T-cell (primary cell): ENCODE measurements at places on chromosomes 1 and 21. TPM values are rescaled to one million over a fixed set of nuclear protein-coding genes. Genes with fewer than 3 reads are reported as not detected.

The RAVER2 gene
- total RNA-seq = 1.8 TPM

The CFAP141 gene
- not detected for total RNA-seq

The ADAMTS5 gene
- not detected for total RNA-seq

The SSBP3 gene
- 59.4 TPM for total RNA-seq

The TIAM1 gene
- 73.8 TPM for total RNA-seq

The CD1D gene
- total RNA-seq = not detected

The PDPN gene
- total RNA-seq = not detected

The PLA2G2C gene
- not detected for total RNA-seq

The OR14I1 gene
- not detected for total RNA-seq

GRCh38 chr1:26799479-26800142 lies 11.9 kb downstream of the PIGV start:
- no peak for DNase-seq

DNA sequence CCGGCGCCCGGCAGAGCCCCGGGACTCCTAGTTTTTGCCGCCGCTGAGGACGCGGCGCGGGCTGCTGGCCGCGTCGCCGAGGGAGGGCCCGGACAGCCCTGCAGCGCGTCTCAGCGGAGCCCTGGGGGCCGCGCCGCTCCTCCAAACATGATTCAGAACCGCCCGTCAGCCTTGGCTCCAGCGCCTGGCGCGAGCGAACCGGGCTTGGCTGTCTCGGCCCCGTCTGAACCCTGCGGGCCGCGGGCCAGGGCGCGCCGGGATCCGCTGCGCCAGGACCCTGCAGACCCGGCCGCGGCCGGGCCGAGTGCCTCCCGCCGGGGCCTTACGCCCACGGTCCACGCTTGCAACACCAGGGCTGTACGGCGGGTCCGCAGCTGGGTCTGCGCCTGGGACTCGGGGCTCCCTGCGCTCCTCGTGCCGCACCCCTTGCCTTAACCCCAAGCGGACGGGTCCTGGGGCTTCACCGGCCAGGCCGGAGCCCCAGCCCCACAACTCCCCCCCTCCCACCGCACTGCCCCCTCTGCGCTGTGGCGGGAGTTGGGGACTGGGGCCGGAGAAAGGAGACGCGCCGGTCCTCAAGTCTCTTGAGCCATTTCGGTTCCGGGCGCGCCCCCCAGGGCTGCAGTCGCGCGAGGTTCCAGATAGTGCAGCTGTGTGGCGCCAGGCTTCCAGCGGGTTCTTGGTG lies 48.4 kb upstream of the CD34 start:
- no peak for DNase-seq

- DNase-seq = no peak
Measured at GRCh38 chr1:147504801-147505311, 36.4 kb upstream of the BCL9 start.

GRCh38 chr1:15231714-15232201 lies 15.3 kb upstream of the FHAD1 start:
- DNase-seq = no peak

DNA sequence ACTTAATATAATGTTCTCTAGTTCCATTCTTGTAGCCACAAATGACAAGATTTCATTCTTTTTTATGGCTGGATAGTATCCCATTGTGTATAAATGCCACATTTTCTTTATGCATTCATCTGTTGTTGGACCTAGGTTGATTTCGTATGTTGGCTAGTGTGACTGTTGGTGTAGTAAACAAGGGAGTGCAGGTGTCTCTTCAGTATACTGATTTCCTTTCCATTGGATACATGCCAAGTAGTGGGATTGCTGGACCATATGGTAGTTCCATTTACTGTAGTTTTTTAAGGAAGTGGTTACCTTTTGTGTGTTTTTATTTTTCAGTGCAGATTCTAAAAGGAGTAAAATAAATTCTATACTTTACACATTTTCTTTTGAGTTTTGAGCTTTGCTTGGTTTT lies 5.7 kb downstream of the PARK7 start:
- DNase-seq = no peak

DNA sequence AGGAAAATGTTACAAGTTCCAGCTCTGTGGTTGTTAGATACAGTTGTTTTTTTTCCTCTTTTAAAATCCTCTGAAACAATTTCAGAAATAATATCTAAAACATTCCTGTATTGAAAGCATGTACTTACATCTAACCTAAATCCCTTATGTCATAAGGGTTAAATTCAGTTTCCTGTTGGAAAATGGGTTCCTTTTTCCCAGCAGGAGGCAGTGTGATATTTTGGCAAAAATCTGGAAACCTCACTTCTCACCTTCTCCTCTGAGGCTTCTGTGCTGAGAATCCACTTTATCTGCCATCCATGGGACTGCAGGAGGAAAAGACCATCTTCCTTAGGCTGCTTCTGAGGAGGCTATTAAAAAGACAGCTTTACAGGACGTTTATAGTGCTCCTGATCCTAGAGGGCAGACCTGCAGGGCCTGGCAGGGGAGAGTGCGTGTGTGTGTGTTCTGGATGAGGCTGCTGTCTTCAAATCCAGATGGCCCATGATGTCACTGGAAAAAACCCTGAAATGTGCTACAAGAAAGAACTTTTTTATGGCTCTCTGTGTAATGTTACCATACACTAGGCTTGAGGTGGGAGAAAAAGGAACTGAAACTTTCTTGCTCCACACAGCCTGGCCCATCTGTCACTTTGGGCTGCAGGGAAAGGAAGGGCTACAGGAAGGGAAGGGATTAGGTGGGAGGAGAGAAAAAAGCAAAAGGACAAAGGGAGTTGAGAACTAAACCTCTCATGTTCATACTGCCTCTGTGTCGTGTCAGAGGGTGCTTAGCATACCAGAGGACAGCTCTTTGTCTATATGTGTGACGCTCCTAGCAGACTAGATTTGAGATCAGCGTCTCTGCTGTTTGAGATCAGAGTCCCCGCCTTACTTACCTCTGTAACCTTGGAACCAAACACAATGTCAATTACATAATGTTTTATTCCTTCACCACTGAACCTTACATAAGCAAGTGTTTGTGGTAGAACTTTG lies 379.2 kb upstream of the SPAG17 start:
- no peak for DNase-seq

DNA sequence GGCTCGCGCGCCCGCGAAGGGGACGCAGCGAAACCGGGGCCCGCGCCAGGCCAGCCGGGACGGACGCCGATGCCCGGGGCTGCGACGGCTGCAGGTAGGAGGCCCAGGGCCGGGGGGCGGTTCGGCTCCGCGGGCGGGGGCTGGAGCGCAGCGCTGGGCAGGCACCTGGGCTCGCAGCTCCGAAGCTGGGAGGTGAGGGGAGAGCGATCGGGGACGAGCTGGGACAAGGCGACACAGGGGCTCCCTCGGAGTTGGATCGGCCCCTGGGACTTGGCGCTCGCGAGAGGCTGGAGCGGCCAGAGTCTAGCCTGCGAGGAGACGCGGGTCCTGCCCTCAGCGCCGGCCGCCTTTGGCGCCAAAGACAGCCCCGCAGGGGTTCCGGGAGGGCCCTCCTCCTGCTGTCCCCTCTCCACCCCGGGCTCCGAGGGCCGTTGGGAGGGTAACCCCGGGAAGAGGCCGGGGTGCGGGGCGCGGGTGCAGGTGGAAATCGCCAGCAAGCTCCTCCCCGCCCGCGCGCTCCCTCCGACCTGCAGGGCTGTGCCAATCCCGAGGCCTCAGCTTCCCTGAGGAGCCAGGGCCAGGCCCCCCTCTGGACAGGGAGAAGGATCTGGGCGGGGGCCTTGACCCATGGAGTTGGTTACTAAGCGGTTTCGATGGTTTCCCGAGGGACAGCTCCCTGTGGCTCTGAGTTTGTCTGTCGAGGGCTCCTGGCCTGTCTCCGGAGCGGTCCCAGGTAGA lies 401 bp downstream of the TP73 start:
- no peak for DNase-seq

GRCh38 chr1:218284917-218285635 lies at the start of gene RRP15:
Gene RRP15, plus strand, starts transcription at chr1:218285293. Its CDS starts 24 bp downstream, at chr1:218285317.
- DNase-seq = peak; percentile 77

- DNase-seq = no peak
Measured at GRCh38 chr1:18751425-18751824, 108.0 kb downstream of the TAS1R2 start.

DNA sequence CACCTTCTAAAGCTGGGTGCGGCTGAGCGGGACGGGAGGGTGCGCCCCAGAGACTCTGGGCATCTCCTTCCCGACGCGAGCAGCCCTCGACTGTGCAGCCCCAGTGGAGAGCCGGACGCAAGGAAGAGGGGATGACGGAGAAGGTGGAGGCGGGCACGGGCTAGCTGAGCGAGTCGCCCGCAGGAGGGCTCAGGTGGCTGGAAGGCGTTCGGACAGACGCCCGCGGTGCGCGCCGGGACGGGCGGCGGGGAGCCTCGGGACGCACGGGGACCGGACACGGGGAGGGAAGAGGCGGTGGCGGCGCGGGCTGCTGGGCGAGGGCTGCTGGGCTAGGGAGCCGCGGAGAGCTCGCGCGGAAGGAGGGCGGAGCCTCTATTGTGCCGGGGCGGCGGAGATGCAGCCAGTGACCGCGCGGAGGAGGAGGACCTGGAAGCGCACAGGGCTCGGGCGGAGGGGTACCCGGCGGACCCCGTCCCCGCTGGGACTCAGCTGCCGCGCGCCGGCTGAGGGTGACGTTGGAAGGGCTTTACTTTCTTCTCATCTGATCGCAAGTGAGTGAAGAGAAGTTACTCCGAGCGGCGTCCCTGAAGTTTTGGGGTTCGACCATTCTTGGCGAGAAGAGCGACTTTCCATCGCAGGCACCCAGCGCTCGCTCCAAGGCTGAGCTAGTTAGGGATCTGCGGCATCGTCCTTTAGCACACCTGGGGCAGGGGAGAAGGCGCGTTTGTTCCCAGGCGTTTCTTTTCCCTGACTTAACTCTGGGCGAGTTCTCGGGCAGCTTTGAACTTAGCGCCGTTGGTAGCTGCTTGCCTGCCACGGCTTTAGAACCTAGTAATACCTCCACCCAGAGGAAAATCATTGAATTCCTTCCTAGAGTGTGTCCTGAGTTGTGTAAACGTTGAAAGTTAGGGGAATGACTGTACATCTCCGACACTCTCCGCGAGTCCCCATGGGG lies at the start of gene OLFML2B:
Gene OLFML2B (minus strand): TSS at position 323 of the 955 bp plus-strand sequence. CDS start 439 bp downstream, outside the sequence.
- DNase-seq = peak; percentile 25

DNA sequence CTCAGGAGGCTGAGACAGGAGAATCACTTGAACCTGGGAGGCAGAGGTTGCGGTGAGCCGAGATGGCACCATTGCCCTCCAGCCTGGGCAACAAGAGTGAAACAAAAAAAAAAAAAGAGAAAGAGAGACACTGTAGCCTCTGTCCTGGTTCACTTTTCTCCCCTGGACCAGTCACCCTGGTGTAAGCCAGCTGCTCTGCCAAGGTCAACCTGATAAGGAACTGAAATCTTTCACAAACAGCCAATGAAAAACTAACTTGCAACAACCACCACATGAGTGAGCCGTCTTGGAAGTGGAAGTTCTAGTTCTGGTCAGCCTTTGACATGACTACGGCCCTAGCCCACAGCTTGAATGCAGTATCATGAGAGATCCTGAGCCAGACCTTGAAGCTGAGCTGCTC lies 36.8 kb upstream of the CXADR start:
- no peak for DNase-seq

GRCh38 chr1:10870493-10871096 lies 74.1 kb upstream of the CASZ1 start:
- no peak for DNase-seq

GRCh38 chr1:235336903-235337302 lies 8.5 kb downstream of the GGPS1 start:
- no peak for DNase-seq

DNA sequence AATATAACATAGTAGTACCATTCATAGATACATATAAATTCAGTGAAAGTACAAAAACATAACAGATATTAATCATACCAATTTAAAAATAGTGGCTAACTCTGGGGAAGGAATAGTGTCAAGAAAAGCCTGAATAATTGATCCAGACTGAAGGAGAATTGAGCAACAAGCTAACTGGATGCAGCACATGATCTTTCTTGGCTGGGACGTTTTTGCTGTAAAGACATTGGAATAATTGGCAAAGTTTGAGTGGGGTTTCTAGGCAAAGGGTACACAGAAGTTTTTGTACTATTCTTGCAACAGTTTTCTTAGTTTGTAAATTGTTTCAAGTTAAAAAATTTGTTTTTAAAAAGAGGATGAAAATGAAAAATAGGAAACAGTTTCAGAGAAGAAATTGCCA lies 2.6 kb upstream of the SH3GLB1 start:
- no peak for DNase-seq

DNA sequence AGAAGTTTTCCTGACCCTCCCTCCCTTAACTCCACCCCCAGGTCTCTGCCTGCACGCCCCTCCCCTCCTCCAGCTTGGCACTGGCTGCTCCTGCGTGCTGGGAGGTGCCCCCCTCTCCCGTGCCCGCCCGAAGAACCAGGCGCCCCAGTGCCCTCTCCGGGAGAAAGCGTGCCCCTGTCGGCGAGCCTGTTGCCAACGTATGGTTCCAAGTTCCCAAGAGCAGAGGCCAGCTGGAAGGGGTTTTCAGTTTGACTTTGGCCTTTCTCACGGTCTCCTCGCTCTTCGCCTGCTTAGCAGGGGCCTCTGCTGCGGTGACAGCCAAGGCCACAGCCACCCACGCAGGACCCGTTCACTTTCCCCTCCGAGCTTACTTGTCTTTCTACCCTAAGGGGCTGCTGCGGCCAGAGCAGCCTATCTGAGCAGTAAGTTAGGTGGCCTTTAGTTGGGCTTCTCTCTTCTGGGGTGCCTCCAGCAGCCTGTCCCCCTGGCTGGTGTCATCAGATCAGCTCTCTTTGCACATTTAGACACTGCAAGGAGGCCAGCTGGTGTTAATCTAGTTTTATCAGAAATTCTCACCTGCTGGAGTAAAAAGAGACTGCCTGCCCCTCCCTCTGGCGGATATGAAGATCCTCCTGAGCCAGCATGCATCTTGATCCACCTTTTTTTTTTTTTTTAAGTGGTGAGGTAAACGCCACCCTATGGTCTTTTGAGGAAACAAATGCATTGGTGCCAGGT lies 1.5 kb downstream of the STUM start:
- DNase-seq = peak; percentile 12

GRCh38 chr1:208562151-208562960 lies 318.2 kb upstream of the PLXNA2 start:
- no peak for DNase-seq
